ENCODE measurements at places on chromosomes 16 and 17.

GRCh38 chr17:69870751-69871199 is 204.2 kb upstream of the KCNJ16 start:
- DNase-seq, result peak; percentile 62

DNA sequence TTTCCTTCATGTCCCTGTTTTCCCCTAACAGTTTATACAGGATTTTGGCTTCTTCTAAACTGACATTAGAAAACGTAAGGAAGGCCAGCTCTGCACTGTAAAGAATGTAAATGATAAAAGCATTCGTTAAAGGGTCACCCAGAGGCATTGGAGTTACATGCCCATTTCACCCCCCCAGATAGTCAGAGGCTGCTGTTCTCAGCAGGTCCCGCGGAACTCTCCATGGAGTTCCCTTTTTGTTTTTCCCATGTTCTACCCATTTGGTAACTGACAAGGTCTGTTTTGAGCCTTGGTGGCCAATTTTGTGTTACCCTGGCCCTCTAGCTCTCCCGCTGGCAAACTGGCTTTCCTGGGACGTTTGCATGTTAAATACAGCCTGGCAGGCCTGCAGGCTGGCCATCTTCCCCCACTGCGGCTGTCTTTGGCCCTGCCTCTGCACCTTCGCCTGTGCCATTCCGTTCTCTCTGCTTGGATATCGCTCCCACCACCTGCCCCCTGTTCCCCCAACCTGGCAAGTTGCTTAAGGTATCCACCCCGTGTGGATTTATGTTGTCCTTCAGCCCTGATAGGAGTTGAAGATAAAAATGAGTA is 49.7 kb downstream of the EPN2 start:
- DNase-seq, result no peak

GRCh38 chr16:81740169-81740568 is 38.9 kb upstream of the PLCG2 start:
- no peak for DNase-seq

DNA sequence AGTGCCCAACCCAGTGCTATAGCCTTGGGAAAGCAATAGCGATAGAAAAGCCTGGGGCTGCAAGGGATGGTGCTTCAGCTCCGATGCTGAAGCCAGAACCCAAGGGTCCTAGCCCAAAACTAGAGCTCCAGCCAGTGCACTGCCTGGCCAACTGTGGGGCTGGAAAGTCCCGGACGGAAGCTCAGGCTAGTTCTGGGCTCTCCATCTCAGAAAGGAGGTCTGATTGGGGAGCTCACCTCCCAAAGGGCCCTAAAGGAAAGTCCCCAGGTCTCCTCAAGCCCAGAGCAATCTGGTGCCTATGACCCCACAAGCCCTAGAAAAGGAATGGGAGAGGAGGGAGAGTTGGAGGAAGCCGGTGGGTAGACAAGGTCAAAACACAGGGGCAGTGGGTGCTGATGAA is 2.0 kb upstream of the ABCC3 start:
- no peak for DNase-seq

DNA sequence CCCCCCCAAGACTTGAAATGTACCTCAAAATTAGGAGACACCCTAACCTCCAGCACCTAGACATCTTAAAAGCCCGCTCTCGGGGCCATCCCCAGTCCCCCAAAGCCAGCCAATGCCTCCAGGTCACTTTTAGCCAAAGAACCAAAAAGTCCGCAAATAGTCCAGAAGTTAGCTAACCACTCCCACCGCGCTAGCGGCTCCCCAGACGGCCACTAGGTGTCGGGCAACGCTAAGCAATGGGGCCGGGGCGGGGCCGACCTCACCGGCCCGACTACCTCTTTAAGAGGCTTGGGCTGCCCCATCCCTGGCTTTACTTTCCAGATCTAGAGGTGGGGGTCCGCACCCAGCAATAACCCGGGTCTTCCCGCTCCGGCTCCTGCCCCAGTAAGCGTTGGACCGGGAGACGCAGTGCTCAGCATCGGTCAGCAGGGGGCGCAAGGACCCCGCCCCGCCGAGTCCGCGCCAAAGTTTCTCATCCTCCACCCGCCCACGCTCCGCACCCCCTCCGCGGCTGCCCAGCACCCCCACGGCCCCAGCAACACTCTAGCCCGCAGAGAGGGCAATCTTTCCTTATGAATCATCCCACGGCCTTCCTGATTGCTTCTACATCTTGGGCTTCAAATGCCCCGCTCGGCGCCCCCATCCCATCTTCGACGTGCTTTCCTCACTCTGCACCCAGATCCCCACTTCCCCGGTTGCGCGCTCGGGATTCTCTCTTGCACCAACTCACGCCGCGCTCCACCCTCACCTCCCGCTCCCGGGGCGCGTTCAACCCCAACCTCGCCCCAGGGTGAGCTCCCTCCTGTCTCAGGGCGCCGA is 765 bp downstream of the COL1A1 start:
- peak; percentile 96 for DNase-seq

DNA sequence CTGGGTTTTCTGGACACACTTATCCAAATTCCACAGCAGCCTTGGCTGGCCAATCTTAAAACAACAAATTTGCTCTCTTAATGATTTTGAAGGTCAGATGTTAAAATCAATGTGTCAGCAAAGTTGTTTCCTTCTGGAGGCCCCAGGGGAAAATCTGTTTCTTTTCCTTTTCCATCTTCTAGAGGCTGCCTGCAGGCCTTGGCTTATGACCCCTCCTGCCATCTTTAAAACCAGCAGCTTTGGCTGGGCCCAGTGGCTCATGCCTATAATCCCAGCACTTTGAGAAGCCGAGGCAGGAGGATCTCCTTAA is 3.0 kb downstream of the LGALS9 start:
- no peak for DNase-seq

- DNase-seq, result peak; percentile 98
Measured at GRCh38 chr17:51120739-51121619, at the start of gene SPAG9. TSS of gene SPAG9 (minus strand) at chr17:51120868. CDS start at chr17:51120656, 212 bp downstream.

DNA sequence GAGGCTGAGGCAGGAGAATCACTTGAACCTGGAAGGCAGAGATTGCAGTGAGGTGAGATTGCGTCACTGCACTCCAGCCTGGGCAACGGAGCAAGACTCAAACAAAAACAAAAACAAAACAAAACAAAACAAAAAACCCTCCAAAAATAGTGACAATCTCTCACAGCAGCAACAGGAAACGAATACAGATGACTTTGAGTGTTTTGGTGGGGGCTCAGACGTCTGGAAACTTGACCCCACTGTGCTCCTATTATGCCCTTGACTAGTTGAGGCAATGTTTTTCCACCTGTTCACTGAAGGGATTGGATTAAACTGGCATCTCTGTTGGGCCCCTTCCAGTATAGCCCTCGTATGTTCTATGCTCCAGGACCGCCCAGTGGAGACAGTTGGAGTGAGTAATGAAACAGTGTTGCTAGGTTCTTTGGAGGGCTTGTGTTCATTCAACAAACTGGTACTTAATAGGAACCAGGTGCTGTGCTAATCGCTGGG is 167.0 kb downstream of the UTP18 start:
- DNase-seq, result no peak

GRCh38 chr16:2033057-2033908 is 6.6 kb downstream of the NHERF2 start:
- DNase-seq, result peak; percentile 38

DNA sequence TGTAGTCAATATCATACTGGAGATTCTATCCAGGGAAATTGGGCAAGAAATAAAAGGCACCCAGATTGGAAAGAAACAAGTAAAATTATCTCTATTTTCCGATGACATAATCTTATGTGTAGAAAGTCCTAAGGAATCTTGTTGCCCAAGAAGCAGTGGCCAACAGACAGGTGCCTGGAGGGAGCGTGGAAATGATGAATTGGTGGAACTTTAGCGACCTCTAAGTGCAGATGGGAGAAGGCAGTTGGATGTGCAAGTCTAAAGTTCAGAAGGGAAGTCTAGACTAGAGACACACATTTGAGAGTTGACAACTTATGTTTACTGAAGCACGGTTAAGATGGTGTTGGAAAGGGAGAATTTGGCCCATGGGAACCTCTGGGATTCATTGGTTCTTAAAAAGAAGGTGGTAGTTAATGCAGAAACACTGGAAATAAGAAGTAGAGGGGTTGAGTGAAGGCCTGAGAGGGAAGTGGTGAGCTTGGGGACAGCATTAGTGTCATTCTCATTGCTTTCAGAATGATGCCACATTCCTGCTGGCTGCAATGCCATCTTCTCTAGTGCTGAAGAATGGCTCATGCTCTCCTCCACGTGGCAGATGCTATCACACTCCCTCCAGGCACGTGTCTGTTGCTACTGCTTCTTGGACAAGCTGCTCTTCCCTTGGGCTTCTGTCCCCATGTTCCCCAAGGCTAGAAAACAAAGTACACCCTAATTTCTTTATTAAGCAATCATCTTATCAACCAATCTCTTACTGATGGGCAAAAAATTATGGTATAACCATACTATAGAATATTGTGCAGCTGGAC is 24.0 kb downstream of the TAT start:
- DNase-seq, result peak; percentile 33

DNA sequence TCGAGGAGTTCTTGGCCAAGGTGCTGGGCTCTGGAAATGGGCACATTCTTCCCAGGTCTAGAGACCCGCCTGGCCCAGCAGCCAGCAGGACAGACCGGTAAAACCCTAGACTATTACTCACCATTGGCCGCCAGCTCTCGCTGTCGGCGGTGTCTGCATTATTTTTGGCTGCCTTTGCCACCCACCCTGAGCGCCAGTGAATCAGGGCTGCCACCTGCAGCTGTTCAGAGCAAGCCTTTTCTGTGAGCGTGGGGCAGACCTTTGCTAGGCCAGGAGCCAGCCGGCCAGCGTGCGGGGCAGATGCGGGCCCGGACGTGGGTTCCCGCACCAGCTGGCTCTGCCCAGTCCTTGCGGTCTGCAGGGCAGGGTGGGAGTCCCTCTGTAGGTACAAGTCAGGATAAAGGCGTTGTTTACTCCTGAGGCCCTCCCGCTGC is 15.8 kb upstream of the CLEC18A start:
- no peak for DNase-seq

DNA sequence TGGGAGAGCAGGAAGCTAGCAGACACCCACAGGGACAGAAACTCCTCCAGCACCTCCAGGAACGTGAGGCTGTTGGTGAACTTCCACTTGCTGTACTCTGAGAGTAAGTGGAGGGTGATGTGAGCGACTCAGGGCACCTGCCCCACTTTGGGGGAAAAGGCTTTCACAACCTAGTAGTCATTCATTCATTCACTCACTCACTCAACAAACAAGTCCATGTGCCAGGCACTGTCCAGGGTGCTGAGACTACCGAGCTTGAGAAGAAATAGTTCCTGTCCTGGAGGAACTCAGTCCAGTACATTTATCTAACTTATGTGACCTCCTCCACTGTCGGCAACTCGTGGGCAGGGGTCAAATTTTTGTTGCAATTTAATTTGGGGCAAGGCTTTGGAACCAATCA is 26.6 kb downstream of the LGALS9 start:
- peak; percentile 51 for DNase-seq

GRCh38 chr17:75625813-75626486 is 7.3 kb upstream of the SMIM5 start:
- DNase-seq, result peak; percentile 78

- DNase-seq, result no peak
Measured at GRCh38 chr16:23934610-23935236, 98.9 kb downstream of the PRKCB start.

DNA sequence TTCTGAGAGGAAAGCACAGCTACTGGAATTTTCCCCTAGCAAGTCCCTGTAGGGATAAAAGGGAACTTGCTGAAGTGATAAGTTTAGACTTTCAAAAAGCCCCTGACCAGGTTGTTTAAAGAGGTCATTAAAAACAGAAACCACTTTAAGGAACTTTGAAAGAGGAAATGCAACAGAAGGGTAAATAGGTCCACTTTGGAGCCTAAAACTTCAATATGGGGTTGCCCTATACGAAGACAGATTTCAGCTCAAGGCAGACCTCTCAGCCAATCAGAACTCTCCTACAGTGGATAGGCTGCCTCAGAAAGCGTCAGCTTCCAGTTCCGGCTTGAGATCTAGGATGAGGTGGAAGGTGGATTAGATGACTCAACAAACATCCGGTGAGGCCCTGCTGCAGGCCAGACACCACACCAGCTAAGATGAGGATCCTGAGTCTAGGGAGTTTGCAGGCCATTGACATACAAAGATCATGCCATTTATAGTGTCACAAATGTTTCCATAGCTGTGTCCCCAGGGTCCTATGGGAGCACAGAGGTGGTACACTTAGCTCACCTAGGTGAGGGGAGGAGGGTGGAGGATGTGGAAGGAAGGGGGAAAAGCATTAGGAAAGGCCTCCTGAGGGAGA is 7.9 kb upstream of the MFSD6L start:
- no peak for DNase-seq

GRCh38 chr16:6828690-6829089 is 504.0 kb upstream of the RBFOX1 start:
- DNase-seq, result no peak

GRCh38 chr16:77443357-77444146 is 8.7 kb upstream of the ADAMTS18 start:
- DNase-seq, result no peak

DNA sequence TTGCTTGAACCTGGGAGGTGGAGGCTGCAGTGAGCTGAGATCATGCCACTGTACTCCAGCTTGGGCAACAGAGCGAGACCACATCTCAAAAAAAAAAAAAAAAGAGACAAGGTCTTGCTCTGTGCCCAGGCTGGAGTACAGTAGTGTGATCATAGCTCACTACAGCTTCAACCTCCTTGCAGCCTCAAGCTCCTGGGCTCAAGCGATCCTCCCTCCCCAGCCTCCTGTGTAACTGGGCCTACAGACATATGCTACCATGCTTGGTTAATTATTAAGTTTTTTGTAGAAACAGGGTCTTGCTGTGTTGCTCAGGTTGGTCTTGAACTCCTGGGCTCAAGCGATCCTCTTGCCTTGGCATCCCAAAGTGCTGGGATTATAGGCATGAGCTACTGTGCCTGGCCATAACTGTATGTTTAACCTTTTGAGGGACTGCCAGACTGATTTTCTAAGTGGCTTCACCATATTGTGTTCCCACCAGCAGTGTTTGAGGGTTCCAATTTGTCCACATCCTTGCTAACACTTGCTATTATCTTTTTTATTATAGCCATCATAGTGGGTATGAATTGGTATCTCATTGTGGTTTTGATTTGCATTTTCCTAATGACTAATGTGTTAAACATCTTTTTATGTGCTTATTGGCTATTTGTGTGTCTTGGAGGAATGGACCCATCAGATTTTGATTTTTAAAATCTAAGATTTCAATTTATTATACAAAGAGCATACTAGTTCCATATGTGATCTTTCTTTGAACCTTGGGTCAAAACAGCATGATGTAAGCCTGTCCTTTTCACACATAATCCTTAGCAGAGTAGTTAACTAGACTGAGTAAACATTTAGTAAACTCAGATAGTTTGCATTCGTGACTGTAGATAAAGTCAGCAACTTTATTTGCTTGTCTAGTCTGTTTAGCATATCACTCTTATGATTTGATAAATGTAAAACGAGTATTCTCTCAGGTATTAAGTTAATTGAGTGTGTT is 38.1 kb upstream of the KPNB1 start:
- DNase-seq, result no peak

GRCh38 chr17:73952082-73952479 is 251.4 kb upstream of the RPL38 start:
- DNase-seq, result peak; percentile 85

- DNase-seq, result no peak
Measured at GRCh38 chr17:80637048-80637781, 92.6 kb downstream of the RPTOR start.

Measured in neural progenitor cell (in vitro differentiated cells).